ENCODE measurements at places on chromosomes 5 and 9.

GRCh38 chr5:74272831-74273451 lies 367.6 kb downstream of the ENC1 start:
- DNase-seq = no peak

DNA sequence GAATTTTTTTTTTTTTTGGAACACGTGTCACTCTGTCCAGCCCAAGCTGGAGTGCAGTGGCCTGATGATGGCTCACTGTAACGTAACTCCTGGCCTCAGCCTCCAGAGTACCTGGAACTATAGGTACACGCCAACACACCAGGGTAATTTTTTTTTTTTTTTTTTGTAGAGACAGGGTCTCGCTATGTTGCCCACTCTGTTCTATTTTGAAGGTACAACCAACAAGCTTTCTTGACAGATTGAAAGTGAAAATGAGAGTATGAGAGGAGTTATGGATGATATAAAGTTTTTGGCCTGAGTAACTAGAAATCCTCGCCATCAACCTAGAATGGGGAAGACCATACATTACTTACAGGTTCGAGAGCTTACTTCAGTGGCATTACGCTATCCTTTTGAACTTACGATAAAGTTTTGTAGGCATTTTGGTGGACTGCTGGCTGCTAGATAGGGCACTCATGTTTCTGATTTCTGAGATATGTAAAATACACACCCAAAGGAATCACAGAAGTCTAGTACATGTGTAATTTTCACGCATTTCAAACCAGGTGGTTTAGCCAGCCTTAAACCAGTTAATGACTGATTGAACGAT lies 806 bp upstream of the CDC42SE2 start:
- no peak for DNase-seq

DNA sequence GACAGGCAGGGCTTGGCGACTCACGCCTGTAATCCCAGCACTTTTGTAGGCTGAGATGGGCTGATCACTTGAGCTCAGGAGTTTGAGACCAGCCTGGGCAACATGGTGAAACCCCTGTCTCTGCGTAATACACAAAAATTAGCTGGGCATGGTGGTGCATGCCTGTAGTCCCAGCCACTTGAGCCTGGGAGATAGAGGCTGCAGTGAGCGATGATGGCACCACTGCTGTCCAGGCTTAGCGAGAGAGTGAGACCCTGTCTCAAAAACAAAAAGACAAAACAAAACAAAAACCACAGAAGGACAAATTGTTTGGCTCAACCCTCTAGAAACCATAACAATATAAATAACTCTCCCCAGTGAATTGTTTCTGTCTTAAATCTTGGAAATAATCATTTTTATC lies 92.6 kb upstream of the ERBIN start:
- DNase-seq = no peak

DNA sequence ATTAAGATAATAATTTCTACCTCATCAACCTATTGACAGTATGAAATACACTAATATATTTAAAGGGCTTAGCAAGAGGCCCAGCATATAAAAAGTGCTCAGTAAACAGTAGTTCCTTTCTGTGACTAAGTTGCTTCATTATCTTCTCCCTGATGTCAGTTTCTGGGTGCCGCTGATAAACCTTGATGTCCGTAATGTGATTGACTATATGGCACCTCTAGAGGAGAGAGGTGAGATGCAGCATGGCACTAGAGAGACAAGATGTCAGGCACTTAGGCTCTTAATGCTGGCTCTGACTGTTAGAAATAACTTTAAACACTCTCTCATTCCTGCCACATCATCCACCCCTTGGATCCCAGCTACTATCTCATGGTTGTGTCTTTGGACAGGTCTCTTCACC lies 455.9 kb upstream of the KLF4 start:
- no peak for DNase-seq

DNA sequence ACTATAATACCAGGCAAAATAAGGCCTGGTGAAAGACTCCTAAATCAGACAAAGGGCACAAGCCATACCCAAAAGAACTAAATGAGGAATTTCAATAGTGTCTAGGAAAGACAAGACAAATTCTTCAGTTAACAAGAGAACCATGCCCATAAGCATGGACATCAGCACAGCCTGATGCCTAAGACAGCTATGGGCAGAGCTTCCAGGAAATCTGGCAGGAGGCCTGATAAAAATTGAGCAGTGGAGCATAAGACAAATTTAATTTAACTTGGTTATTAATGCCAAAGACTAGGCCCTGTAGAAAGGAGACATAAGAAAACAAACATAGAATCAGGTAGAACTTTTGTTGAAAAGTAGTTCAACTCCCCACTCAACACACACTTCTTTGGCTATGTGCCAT lies 17.3 kb downstream of the KLHL3 start:
- DNase-seq = no peak

DNA sequence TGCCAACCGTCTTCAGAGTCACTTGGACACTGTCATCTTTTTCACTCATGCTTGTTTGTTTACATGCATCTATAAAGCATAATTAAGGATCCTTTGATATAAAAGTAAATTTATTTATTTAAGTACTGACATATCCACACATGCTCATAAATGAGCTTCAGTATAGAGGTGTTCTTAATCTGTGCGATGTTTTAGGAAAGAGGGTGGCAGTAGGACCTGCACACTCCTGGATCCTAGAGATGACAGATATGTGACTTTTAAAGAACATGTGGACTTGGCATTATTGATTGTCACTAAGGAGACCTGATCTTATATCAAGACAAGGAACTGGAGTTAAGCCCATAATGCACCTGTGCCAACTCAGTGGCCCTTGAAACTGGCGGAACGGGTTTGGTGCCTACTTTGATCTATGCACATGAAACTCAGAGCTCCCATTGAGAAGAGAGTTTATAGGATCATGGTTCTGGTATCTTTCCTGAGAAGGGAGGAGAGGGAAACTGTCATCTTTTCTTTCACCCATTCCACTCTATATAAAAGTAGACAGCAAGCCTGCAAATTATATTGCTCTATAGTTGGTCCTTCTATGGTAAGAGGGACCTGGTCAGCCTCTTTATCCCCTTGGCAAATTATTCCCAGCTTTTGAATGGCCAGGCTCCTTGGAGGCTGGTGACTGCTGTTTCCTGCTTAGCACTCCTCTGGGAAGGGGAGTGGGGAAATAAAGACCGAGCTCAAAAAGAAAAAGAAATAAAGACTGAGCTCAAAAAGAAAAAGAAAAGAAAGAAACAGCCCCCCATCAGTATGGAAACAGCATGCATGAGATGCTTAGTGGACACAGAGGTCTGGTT lies 57.8 kb upstream of the LIFR start:
- no peak for DNase-seq

DNA sequence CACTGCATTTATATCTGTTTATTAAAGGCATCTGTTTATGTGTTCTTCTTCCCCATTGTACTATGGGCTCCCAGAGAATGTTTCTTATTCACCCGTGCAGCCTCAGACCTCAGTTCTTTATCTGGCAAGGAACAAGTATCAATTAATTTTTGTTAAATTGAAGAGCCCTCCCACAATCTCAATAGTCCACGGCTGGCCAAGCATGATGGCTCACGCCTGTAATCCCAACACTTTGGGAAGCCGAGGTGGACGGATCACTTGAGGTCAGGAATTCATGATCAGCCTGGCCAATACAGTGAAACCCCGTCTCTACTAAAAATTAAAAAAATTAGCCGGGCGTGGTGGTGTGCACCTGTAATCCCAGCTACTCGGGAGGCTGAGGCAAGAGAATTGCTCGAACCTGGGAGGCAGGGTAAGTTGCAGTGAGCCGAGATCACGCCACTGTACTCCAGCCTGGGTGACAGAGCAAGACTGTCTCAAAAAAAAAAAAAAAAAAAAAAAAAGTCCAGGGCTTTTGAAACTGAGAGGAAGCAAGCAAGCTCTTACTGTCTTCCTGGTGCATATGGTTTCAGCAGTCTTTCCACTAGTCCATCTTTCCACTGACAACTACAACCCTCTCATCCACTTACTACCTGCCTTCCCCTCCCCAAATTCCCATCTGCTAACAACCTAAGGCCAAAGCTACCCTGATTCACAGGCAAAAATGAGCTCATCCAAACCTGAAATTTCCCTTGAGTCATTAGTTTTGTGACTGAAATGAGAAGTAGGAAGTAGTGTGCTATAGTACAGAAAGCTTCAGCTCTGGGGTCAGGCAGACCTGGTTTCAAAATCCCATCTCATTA lies 2.3 kb upstream of the HK3 start:
- no peak for DNase-seq

DNA sequence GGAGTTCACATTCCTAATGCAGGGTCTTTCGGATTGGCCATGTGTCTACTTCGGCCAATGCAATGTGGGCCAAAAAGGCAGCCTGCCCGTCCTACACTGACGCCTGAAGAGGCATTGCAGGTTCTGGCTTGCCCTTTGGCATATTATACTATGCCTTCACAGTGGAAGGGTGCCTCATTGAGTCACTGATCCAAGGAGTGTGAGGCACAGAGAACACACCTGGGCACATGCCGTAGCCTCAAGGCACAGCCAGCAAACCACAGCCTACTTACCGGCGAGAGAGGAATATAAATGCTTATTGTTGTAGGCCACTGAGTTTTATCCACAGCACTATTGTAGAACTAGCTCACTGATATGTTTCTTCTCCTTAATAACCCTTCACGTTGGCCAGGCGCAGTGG lies 409.6 kb downstream of the GADD45G start:
- DNase-seq = no peak

DNA sequence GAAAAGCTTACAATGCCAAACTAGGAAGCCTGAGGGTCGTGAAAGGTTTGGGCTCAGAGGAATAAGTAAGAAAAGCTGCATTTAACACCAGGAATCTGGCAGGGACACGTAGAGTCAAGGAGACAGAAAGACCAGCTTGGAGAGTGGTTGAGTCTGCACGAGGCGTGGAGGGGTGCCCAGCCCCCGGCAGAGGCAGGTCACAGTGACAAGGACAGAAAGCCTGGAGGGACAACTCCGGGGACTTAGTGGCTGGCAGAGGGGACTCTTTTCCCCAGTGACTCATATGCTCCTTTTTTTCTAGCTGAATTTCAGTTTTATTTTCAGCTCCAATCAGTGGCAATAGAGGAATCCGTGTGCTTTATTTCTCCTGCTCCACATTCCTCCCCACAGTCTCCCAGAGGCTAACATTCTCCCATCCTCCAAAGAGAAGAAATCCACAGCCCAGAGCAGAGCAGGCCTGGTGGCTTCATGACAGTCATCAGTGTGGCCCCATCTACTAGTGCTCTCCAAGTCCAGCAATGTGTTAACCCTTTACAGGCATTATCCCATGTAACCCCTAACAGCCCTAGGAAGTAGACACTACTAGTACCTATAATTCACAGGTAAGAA lies 80.7 kb downstream of the KCNIP1 start:
- no peak for DNase-seq

- no peak for DNase-seq
Measured at GRCh38 chr9:106479679-106480078, 383.3 kb upstream of the ZNF462 start.

DNA sequence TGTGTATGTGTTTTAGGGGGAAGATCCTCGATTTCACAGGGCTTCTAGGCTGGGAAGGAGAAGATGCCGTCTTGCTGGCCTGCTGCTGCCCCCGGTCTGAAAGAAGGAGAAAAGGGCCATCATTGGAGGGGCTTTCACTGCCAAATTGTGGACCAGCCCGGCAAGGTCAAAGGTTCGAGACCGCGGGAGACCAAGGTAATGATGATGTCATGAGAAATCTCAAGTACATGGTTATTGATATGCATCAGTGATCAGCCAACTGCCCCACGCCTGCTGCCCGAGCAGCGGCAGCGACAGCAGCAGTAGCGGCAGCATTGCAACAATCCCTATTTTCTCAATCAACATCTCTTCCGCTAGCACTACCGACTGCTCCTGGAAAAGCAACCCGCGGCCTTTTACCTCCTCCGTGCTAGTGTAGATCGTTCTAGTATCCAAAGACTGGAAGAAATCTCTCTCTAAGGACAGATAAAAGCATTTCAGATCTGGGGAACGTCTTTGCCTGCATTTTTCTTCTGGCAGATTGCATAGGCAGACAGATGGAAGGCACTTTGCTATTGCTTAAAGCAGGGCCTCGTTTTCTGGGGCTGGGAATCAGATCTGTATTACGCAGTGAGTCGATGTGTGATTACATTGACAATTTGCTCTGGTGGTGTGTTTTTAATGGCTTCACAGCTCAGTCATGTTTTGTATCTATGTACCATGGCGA lies 215.3 kb downstream of the MEF2C start:
- DNase-seq = no peak

- DNase-seq = no peak
Measured at GRCh38 chr5:117733051-117733450, 1158.4 kb upstream of the SEMA6A start.

GRCh38 chr5:158013303-158013702 lies 154.4 kb upstream of the CLINT1 start:
- DNase-seq = no peak

GRCh38 chr9:111483858-111484571 lies at the start of gene ECPAS:
TSS of gene ECPAS (minus strand) at chr9:111484383. CDS start at chr9:111472918, 11,465 bp downstream.
- peak; percentile 35 for DNase-seq

- DNase-seq = no peak
Measured at GRCh38 chr9:84949971-84950370, 280.4 kb downstream of the NTRK2 start.

DNA sequence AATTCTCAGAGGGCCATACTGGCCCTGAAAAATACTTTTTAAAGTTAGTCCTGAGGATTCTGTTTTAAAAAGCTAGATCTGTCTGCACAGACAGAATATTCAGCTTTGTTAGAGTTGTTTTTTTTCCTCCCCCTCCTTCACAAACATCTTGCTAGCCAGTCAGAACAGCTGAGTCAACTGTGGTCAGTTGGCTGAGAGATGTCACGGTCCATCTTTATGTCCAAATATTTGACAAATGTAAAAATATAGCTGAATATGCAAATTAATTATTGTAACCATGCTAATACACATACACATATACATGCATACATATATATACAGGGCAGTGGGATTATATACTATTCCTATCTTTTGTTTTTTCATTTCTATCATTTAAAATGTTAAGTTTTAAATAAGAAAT lies 33.9 kb downstream of the UNC13B start:
- no peak for DNase-seq

- DNase-seq = no peak
Measured at GRCh38 chr9:15965246-15965745, 412.5 kb downstream of the CCDC171 start.

- no peak for DNase-seq
Measured at GRCh38 chr9:31588756-31589155, 795.7 kb upstream of the ACO1 start.

Measured in stimulated activated CD4-positive, alpha-beta T cell treated with anti-CD3 and anti-CD28 coated beads, Interleukin-1b, Interleukin-23, amount 100 ng/mL, for 1 hour (primary cell).